Aorta (tissue), 5 donors: ENCODE measurements at places on chromosomes 13 and 19.
A peak's percentile ranks its signal among the peaks of the same experiment; 100 is the strongest.

- DNase-seq: no peak
These were observed 162.4 kb downstream of the DCT start for GRCh38 chr13:94317063-94317491.

- DNase-seq: no peak
These were observed 116.9 kb downstream of the USP12 start for GRCh38 chr13:27054760-27055159.

DNA sequence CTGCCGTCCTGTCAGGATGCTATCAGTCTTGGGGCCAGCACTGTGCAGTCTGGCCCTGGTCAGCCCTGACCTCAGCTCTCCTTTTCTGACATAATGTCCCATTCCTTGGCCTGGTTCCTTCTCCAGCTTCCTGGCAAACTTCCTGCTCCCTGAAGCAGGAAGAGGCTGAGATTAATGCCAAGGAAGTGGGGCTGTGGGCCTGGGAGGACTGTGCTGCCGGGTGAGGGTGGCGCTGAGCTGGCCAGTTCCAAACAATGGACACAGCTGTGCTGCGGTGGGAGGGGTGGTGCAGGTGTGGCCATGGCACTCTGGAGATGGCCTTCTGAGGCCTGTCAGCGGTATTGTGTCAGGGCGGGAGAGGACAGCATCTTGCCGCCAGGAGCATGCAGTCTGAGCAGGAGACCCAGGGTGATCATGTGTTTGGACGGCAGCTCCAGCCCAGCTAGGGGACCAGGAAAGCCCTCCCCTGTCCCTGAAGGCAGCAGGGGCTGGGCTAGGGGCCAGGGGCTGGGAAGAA lies 30.9 kb downstream of the TUBA3C start:
- DNase-seq: no peak

GRCh38 chr13:69092615-69093322 lies 1014.9 kb upstream of the ATXN8OS start:
- no peak for DNase-seq

GRCh38 chr19:21492947-21493906 lies 12.2 kb upstream of the ZNF429 start:
- DNase-seq: no peak

DNA sequence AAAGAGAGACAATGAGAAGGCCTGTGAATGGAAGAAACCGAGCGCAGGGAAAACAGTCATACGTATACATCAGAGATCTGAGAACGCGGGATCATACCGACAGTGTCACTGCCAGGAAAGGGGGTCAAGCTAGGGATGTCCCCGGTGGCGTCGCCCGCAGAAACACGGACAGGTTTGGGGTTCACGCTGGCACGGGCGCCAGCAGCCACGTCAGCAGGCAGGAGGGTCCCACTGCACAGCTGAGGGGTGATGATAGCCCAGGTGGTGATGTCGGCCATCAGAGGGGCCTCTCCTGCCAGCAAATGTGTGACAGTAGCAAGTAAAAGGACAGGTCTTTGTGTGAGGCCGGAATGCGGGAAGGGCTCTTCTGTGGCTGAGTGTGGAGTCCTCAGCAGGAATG lies 3.4 kb upstream of the ZNF229 start:
- no peak for DNase-seq

GRCh38 chr19:7288977-7289376 lies 5.2 kb downstream of the INSR start:
- DNase-seq: no peak

DNA sequence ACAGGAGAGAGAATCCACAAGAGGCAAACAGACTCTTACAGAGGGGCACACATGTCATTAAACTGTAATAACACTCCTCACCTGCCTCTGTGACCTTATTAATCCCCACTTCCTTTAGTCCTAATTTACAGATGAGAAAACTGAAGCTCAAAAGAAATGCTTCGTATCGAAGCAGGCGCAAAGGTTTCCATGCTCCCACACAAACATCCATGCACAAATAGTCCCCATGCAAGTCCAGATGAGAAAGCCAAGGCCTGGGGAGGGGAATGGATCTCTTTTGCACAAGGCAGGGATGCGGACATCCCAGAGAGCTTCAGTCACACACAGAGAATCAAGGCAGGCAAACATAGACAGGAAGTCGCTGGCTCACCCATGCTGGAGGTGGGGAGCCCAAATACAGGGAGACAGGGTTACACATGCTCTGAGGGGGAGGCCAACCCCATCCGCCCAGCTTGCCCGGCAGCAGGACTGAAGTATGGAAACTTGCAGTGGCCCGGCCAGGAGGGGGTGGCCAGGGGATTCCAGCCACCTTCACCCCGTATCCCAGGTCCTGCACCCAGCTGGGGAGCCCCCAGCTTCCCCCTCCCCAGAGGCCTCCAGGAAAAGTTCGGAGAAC lies 468 bp downstream of the S1PR5 start:
- DNase-seq: no peak

DNA sequence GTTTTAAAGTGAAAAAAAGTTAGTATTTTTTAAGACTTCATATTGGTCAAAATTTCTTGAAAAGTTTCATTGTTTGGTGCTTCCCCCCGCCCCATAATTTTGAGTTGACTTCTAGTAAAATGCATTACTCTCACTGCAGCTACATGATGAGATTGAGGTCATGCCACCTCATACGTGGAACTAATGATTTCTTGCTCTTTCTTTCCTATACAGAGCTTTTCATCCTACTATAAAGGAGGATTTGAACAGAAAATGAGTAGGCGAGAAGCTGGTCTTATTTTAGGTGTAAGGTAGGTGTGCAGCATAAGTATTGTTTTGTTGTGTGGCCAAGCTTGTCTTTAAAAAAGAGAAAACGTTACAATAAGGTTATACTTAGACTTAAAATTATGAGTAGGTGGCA lies 55.0 kb downstream of the DNAJC15 start:
- DNase-seq: no peak

DNA sequence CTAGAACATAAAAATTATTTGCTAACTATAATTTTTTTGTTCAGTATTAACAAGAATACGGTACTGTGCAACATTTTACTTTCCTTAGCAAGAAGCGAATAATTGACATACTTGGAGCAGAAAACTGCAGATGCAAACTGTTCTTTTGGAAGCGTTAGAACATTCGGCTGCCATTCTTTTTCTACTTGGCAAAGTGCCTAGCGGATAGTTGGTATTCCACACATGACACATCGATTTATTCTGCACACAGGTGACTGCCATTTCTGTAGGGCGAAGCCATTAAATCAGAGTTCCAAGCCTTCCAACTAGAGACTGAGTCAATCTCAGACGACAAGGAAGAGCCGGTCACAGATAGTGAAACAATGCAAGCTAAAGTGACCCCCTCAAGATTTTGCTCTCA lies 117.4 kb downstream of the TRPC4 start:
- no peak for DNase-seq

- no peak for DNase-seq
These were observed 1065.1 kb upstream of the SPRY2 start for GRCh38 chr13:81406022-81406421.

DNA sequence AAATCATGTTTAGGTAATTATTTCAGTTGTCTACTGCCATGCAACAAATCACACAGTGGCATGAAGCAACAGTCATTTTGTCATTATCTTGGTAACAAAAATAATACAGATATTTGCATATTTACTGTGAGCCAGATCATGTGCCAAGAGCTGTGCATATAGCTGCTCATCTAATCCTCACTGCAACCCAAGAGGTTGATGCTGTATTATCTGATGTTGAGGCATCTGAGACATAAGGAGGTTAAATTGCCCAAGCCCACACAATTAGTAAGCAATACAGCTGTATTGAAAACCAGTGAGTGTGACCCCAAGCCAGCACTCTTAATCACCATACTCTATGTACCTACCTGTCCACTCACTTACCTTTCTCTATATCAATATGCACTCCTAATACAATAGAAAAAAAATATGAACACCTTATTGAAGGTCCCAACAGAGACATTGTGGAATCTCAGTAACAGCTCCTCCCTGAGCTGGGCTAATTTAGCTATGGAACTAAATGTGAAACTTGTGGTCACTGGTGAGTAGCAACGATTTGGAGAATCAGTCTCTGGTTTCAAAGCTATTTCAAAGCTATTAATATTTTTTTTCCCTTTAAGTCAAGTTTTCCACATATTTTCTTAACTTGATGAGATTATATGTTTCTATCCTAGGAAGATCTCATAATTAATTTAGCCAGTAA lies 185.2 kb downstream of the KLF12 start:
- DNase-seq: no peak

DNA sequence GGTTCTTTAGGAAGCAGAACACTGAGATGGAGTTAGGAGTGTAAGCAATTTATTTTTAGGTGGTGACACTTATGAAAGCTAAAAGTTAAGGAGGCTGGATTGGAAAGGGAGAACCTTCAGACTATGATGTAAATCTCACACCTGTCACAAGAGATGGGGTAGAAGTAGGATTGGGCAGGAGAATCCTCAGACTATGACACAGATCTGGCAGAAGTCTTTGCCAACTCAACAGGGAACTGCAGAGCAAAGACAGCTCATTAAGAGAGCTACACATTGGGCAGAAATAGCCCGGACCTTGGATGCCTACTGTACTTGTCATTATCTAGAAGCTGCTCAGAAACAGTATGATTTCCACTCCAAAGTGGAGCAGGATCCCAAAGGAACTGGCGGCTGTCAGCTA lies 134.4 kb downstream of the DNAJC15 start:
- no peak for DNase-seq

- no peak for DNase-seq
These were observed 4.2 kb downstream of the WDFY2 start for GRCh38 chr13:51588406-51588949.

- DNase-seq: no peak
These were observed 1.6 kb upstream of the TNNI3 start for GRCh38 chr19:55158848-55159749.

GRCh38 chr13:46176756-46177155 lies 5.2 kb downstream of the LCP1 start:
- no peak for DNase-seq

GRCh38 chr13:86569119-86569518 lies 769.9 kb upstream of the SLITRK6 start:
- DNase-seq: no peak

- DNase-seq: no peak
These were observed 10.9 kb downstream of the FREM2 start for GRCh38 chr13:38697628-38698333.

DNA sequence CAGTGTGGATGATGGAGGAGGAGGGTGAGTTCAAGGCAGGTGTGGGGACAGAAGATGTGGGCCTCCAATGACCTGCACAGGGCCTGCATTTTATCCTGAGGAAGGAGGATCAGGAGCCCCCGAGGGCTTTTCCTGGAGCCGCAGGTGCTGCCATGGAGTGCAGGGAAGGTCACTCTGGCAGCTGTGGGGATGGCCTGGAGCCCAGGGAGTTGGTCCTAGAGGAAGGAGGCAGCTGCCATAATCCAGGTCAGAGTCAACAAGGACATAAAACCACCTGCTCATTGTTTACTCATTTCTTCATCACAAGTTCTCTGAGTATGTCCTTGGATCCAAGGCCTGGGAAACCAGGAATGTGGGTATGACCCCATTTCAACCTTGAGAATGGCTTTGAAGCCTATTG lies 87.2 kb downstream of the SCGB2B2 start:
- no peak for DNase-seq

GRCh38 chr19:52343548-52343947 lies 7.5 kb downstream of the ZNF610 start:
- DNase-seq: no peak

- DNase-seq: no peak
These were observed 11.0 kb downstream of the TSHZ3 start for GRCh38 chr19:31338069-31338776.

- no peak for DNase-seq
These were observed 13.7 kb downstream of the FXYD5 start for GRCh38 chr19:35168196-35168595.

GRCh38 chr19:51511353-51511752 lies 9.8 kb upstream of the SIGLEC12 start:
- no peak for DNase-seq

DNA sequence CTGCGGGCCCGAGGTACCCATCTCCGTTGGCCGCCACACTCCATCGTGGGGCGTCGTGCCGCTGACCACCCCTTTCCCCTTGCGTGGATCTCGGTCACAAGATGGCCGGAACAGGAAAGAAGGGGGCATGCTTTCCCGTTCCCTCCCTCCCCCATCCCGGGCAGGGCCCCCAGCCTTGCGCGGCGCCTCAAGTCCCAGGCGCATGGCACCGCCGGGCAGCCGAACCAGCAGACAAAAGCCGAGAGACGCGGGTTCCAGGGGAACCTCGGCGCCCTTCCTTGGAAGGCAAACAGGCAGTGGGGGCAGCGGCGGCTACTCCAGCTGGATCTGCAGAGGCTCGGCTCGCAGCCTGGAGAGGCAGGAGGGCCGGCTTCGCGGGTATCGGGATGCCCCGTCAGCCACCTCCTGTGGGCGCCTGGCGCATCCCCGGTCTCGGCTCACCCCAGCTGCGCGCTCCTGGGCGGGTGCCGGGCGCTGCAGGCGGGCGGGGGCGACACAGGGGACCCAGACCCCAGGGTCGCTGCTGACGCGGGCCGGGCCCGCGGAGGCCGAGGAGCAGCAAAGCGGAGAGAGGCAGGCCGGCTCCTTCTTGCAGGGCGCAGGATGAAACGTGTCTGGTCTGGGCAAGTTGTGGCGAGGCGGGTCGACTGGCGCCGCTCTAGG lies 439 bp downstream of the DZIP1 start:
- peak; percentile 83 for DNase-seq

- no peak for DNase-seq
These were observed 8.8 kb downstream of the PAF1 start for GRCh38 chr19:39381910-39382611.

GRCh38 chr13:109448629-109449028 lies 337.8 kb downstream of the IRS2 start:
- no peak for DNase-seq

- DNase-seq: no peak
These were observed 7.5 kb downstream of the ANO8 start for GRCh38 chr19:17327068-17327653.

GRCh38 chr19:14413693-14414181 lies 5.4 kb downstream of the DDX39A start:
- no peak for DNase-seq

DNA sequence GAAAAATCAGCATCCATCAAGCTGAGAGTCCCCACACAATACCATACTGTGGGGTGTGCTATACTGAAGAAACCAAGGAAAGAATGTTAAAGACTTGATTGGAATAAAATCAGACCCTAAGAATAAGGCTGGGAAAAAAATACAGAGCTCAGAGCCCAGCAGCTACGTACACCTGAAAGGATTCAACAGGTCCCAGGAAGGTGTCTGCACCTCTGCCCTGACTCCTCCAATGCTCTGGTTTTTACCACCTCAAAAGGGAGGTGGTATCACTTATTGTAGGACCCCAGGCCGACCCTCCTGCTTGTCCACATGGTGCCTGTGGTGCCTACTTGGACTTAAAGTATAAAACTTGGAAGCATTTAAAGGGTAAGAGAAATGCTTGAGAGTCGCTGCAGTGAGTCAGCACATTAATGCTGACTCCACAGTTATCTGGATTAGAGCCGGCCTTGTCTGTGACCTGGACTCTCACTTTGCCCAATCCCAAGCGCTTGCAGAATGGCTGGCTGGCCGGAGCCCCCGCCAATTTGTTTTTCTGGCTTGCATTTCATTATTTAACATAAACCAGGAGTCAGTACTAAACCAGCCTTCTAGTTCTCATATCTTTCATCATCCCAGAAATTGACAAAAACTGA lies 110.1 kb downstream of the FGF14 start:
- DNase-seq: no peak

- DNase-seq: no peak
These were observed 15.4 kb upstream of the CCNP start for GRCh38 chr19:40241809-40242384.

- DNase-seq: no peak
These were observed 4.5 kb upstream of the B3GNT8 start for GRCh38 chr19:41431426-41432386.

GRCh38 chr13:47277774-47278173 lies 380.9 kb upstream of the HTR2A start:
- DNase-seq: no peak
